T-helper 17 cell (primary cell): ENCODE measurements at places on chromosomes 6 and 20. TPM values are rescaled to one million over a fixed set of nuclear protein-coding genes. Genes with fewer than 3 reads are reported as not detected.

GRCh38 chr6:25061289-25061936 is 125.7 kb upstream of the RIPOR2 start:
- DNase-seq, result no peak
- no peak overlapping the region for H3K27ac ChIP-seq
- no peak overlapping the region for H3K4me3 ChIP-seq
- H3K4me1 ChIP-seq, result peaks cover 14% of the 10 kb centered on the region

GRCh38 chr20:21240394-21240793 is 62.7 kb upstream of the XRN2 start:
- H3K27me3 ChIP-seq, result no peaks in the 10 kb centered on the region
- H3K36me3 ChIP-seq, result peaks cover 8% of the 10 kb centered on the region
- no peak for DNase-seq
- no peak overlapping the region for H3K27ac ChIP-seq
- H3K4me1 ChIP-seq, result peaks cover 8% of the 10 kb centered on the region

GRCh38 chr6:90413396-90413795 is 116.8 kb upstream of the BACH2 start:
- H3K4me1 ChIP-seq, result peaks cover 32% of the 10 kb centered on the region
- peaks cover 2% of the 10 kb centered on the region for H3K36me3 ChIP-seq
- H3K27me3 ChIP-seq, result no peaks in the 10 kb centered on the region
- no peak for DNase-seq

SLC17A3 gene
- 2.4 TPM for total RNA-seq

DNA sequence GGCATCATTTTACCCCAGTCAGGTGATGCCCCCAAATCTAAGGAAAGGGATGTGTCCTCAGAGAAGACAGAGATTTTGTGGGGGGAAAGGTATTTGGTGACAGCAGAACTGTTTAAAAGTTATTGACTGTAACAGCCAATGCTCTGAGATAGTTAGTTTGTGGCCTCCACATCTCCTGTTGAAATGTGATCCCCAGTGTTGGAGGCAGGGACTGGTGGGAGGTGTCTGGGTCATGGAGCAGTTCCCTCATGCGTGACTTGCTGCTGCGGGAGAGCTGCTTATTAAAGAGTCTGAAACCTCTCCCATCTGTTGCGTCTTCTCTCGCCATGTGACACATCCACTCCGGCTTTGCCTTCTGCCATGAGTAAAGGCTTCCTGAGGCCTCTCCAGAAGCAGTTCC is 282.8 kb upstream of the FOXQ1 start:
- no peak for DNase-seq
- no peaks in the 10 kb centered on the region for H3K4me1 ChIP-seq
- no peaks in the 10 kb centered on the region for H3K36me3 ChIP-seq
- H3K27me3 ChIP-seq, result peaks cover 44% of the 10 kb centered on the region
- H3K27ac ChIP-seq, result no peak overlapping the region

- no peak overlapping the region for H3K27ac ChIP-seq
- H3K4me3 ChIP-seq, result no peak overlapping the region
- H3K27me3 ChIP-seq, result no peaks in the 10 kb centered on the region
- DNase-seq, result no peak
- H3K4me1 ChIP-seq, result no peaks in the 10 kb centered on the region
Measured at GRCh38 chr20:16166737-16167136, 406.5 kb downstream of the KIF16B start.

- H3K4me3 ChIP-seq, result no peak overlapping the region
- H3K36me3 ChIP-seq, result no peaks in the 10 kb centered on the region
- H3K27ac ChIP-seq, result no peak overlapping the region
- H3K4me1 ChIP-seq, result peaks cover 12% of the 10 kb centered on the region
- peak; percentile 40 for DNase-seq
Measured at GRCh38 chr6:129251669-129252376, 368.9 kb downstream of the LAMA2 start.

GRCh38 chr20:56350842-56351241 is 7.9 kb upstream of the FAM210B start:
- H3K27me3 ChIP-seq, result peaks cover 34% of the 10 kb centered on the region
- peaks cover 10% of the 10 kb centered on the region for H3K4me1 ChIP-seq
- H3K27ac ChIP-seq, result no peak overlapping the region
- peaks cover 4% of the 10 kb centered on the region for H3K36me3 ChIP-seq

MOG gene
- total RNA-seq, result not detected

DNA sequence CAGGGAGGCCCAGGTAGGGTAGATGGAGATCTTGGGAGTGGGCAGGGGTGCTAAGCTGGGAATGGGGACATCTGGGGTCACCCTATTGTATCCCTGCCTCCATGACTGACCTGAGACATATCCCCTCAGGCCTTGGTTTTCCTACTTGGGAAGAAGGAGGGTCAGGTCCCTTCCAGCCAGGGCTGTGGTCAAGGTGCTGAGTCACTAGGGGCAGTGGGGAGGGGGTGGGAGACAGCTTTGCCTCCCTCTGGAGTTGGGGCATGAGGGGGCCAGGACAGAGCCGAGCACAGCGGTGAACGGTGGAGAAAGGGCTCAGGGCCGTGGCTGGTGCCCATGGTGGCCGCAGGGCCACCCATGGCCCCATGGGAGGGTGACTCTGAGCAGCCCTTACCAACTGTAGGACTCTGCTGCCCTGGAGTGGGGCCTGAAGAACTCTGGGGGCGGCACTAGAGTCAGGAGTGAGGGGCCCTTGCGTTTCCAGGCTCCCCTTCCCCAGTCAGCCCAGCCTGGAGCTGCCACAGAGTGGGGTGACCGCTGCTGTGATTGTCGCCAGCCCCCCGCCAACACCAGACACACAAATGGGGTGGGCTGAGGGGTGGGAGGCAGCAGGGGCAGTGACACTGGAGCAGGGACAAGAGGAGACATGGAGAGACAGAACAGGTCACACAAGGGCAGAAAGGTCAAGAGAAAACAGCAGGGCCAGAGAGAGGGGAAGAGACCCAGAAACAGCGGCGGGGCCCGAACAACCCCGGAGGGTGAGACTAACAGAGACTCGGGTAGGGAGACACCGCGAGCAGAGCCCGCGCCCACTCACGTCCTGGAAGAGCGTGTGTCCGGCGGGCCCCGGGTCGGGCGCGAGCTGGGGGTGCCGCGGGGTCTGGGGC is 576 bp downstream of the NECAB3 start:
- H3K4me3 ChIP-seq, result peak overlapping the region; percentile 94
- no peaks in the 10 kb centered on the region for H3K27me3 ChIP-seq
- peak overlapping the region; percentile 54 for H3K27ac ChIP-seq
- no peaks in the 10 kb centered on the region for H3K36me3 ChIP-seq
- peaks cover 32% of the 10 kb centered on the region for H3K4me1 ChIP-seq

MEP1A gene
- not detected for total RNA-seq

CLIC5 gene
- 7.2 TPM for total RNA-seq

DNA sequence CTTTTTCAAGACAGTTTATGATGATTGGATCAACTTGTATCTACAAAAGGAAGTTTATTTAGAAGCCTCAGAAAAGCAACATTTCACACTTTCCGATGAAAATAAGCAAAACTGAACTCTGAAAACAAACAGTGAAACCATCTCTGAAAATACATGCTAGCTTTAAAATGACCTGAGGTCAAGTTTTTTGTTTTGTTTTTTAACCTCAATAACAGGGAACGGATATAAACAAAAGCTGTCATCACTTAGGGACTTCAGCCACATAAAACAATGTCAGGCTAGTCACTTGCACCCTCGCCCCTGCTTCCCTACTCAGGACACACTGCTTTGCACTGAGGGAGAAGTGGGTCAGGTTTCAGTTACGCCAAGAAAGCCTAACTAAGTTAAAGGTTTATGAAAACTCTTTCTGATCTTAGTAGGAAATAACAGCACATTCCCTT is 11.6 kb downstream of the BACH2 start:
- no peak for DNase-seq
- peak overlapping the region; percentile 94 for H3K4me3 ChIP-seq
- peaks cover 35% of the 10 kb centered on the region for H3K4me1 ChIP-seq
- peak overlapping the region; percentile 97 for H3K27ac ChIP-seq
- peaks cover 2% of the 10 kb centered on the region for H3K36me3 ChIP-seq
- no peaks in the 10 kb centered on the region for H3K27me3 ChIP-seq

- peaks cover 21% of the 10 kb centered on the region for H3K4me1 ChIP-seq
- H3K4me3 ChIP-seq, result no peak overlapping the region
- peaks cover 6% of the 10 kb centered on the region for H3K36me3 ChIP-seq
- no peaks in the 10 kb centered on the region for H3K27me3 ChIP-seq
- no peak for DNase-seq
Measured at GRCh38 chr6:5271926-5272325, 10.6 kb downstream of the FARS2 start.

- H3K27ac ChIP-seq, result no peak overlapping the region
- DNase-seq, result no peak
- no peak overlapping the region for H3K4me3 ChIP-seq
- no peaks in the 10 kb centered on the region for H3K36me3 ChIP-seq
Measured at GRCh38 chr6:16296061-16296670, 57.8 kb downstream of the GMPR start.

DNA sequence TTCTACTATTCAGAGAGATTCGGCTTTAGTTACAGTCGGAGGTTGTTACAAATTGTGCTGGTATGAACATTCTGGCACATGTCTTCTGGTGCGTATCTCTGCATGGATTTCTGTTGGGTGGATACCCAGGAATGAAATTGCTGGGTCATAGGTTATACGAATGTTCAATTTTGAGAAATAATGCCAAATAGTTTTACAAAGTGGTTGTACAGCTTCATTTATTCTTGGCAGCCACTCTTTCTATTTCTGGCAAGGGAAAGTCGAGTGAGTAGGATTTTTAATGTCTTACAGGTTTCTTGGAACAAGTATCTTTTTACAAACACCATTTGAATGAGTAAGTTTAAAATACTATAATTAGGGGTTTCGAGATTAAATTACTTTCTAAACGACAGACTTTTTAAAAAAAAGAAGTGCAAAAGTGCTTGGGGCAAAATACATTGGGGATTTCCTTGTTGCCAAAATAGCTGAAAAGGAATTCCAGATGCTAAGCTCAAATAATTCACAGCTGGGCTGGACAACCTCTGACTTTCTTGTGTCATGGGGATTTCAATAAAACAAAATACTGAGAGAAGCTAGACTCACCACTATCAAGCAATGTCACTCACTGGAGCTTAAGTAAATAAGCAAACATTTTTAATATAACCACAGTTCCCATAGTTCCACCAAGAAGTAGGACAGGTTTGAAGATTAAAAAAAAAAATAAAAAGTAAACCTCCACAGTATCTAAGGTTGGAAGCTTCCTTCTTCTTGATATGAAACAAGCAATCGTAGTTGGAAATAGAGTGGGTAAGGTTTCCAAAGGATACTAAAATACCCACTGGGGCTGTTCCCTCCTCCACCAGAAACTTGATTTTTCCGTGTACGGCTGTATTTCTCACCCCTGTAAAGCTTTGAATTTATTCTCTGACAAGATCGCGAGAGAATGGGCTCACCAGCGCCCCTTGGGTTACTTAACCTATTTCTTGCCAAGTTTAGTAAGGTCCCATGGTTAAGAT is 21.6 kb upstream of the GFOD1 start:
- peaks cover 24% of the 10 kb centered on the region for H3K27me3 ChIP-seq
- DNase-seq, result no peak
- H3K27ac ChIP-seq, result no peak overlapping the region
- H3K36me3 ChIP-seq, result peaks cover 2% of the 10 kb centered on the region
